ENCODE measurements at places on chromosomes 7 and 10.

GRCh38 chr10:13787015-13787421 lies 200.3 kb downstream of the PRPF18 start:
- DNase-seq, result no peak

- no peak for DNase-seq
Measured at GRCh38 chr7:103446049-103446520, at the start of gene SLC26A5. TSS of gene SLC26A5 (minus strand) at chr7:103446207. CDS start at chr7:103421514, 24,693 bp downstream.

DNA sequence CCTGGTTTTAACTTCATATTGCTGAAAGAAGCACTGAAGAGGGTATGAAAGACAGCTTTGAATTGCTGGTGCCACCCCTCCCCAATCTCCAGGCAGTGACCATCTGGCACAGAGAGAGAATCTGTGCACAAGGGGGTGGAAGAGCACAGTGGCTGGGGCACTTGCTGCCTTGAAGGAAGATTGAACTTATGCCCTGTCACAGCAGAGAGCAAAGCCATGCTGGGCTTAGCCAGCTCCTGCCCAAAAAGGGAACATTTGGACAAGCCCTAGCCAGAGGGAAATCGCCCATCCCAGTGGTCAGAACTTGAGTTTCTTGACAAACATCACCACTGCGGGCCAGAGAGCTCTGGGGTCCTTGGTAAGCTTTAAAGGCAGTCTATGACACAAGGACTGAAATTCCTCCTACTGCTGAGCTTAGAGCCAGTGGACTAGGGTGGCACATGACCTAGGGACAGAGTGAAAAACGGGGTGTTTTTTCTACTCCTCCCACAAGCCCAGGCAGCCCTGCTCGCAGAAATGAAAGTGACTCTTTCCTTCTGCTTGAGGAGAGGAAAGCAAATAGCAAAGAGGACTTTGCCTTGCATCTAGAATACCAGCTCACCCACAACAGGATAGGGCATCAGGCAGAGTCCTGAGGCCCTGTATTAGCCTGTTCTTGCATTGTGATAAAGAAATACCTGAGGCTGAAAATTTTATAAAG lies 257.2 kb downstream of the CTNNA3 start:
- DNase-seq, result no peak

DNA sequence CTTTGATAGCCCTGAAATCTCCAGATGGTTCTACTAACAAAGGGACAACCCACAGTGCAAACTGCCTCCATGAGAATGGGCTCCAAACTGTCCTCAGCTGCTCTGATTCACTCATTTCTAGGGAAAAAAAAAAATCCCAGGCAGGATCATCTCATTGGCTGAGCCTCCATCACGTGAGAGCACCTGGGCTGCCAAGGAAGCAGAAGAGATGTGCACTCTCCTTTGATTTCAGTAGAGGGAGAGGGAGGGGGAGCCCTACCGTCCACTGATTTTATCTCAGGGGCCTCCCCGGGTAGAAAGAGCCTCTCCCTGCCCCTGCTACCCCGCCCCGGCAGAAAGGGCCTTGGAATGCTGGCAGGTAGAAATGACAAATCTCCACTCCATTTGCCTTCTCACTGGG lies 725.4 kb downstream of the PHTF2 start:
- DNase-seq, result no peak

GRCh38 chr10:58304099-58304633 lies 30.6 kb upstream of the UBE2D1 start:
- DNase-seq, result no peak

DNA sequence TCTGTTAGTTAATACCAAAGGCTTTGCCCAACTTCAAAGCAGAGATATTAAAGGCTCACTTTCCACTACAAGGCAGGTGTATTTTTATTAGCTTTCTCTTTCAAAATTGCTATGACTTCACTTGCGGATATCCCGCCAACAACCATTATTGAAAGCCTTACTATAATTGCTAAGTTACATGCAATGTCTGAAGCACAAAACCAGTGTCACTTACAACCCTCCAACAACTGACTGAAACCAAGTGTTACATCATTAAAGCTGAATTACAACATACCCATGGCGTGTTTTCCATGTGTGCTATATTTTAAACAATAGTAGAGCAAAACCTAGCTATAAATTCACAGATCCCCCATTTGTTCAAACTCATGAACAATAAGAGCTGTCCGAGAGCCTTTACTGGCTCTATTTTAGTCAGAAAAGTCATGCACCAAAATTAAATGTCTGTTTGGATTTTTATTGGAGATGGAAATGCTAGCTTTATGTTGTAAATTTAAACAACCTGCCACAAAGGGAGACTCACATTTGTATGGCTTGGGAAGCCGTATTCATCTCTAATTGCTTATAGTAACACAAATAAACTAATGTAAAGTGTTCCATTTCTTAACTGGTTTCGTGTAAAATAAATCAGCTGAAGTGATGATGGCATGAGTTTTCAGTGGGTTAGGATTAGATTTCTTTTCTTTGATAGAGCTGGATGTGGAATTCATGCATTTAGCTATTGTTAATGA lies 227.1 kb downstream of the AGMO start:
- no peak for DNase-seq

DNA sequence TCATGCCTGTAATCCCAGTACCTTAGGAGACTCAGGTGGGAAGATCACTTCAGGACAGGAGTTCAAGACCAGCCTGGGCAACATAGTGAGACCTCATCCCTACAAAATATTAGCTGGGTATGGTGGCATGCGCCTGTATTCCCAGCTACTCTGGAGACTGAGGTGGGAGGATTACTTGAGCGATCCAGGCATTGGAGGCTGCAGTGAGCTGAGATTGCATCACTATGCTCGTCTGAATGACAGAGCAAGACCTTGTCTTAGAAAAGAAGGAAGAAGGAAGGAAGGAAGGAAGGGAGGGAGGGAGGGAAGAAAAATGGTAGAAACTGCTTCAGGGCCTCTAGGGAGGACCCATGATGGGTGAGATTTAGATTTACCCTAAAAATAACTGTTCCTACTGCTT lies 112.3 kb downstream of the SPDYE5 start:
- no peak for DNase-seq

GRCh38 chr7:98778421-98778820 lies 91.4 kb downstream of the TMEM130 start:
- DNase-seq, result no peak

- DNase-seq, result no peak
Measured at GRCh38 chr10:79185067-79185774, 116.5 kb downstream of the ZMIZ1 start.

- no peak for DNase-seq
Measured at GRCh38 chr7:19116121-19117090, 1.0 kb downstream of the TWIST1 start.

DNA sequence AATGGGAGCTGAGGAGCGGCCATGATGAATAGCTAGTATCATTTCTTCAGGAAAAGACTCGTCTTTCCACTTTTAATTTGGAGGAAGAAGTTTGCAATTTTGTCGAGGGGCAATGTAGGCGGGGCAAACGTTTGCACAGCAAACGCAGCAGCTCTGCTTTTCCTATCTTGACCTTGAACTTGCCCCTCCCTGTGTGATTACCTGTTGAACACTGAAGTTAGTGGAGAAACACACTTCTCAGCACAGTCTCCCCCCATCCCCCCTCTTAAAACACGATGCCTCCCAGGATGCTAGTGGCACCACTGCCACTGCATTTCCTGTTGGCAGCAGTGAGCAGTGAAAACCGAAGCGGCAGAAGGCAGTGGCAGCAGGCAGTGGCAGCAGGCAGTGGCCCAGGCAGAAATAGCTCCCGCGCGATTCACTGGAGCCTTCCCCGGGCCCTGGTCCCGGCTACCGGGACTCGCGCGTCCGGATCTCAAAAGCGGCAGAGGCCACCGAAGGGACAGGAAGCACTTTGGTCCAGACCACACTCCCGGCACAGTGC lies at the start of gene EPDR1:
EPDR1 (plus strand) TSS at position 336 of the 544 bp plus-strand sequence. CDS start 300 bp downstream, outside the sequence.
- no peak for DNase-seq

Measured in muscle of arm (tissue), 14 donors.